Smooth muscle cell of the brain vasculature (primary cell): ENCODE measurements at places on chromosomes 2 and 18.

- no peak for DNase-seq
Measured at GRCh38 chr2:98134172-98135005, 47.4 kb downstream of the VWA3B start.

GRCh38 chr2:159616286-159616701 lies at the start of gene BAZ2B:
Gene BAZ2B (minus strand): TSS chr2:159616548. CDS start chr2:159478719, 137,829 bp downstream.
- DNase-seq: peak; percentile 52

DNA sequence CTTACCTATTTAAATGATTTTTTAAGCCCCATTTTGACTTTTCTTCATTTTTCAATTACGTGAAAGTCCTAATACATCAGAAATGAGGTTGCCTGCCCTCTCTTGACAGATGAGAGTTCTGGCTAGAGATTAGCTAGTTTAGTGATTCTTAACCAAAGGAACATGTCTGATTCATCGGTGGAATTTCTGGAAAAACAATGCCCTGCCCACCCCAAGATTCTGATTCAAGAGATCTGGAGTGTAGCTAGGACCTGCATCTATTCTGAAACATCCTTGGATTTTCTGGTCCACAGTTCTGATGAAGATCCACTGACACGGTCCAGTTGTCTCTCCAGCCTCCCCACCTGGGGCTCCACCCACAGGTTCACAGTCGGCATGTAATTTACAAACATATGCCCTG lies 111.2 kb downstream of the KLF7 start:
- no peak for DNase-seq

GRCh38 chr2:203412546-203413331 lies 84.5 kb downstream of the ABI2 start:
- DNase-seq: no peak

- DNase-seq: no peak
Measured at GRCh38 chr18:23966909-23967308, 47.6 kb upstream of the TTC39C start.

GRCh38 chr2:40820319-40820718 lies 368.4 kb upstream of the SLC8A1 start:
- no peak for DNase-seq

GRCh38 chr2:10753156-10753555 lies 31.7 kb downstream of the ATP6V1C2 start:
- DNase-seq: no peak

- no peak for DNase-seq
Measured at GRCh38 chr2:102066554-102066953, 74.8 kb downstream of the IL1R2 start.

- no peak for DNase-seq
Measured at GRCh38 chr2:11615209-11615608, 54.8 kb downstream of the NTSR2 start.

DNA sequence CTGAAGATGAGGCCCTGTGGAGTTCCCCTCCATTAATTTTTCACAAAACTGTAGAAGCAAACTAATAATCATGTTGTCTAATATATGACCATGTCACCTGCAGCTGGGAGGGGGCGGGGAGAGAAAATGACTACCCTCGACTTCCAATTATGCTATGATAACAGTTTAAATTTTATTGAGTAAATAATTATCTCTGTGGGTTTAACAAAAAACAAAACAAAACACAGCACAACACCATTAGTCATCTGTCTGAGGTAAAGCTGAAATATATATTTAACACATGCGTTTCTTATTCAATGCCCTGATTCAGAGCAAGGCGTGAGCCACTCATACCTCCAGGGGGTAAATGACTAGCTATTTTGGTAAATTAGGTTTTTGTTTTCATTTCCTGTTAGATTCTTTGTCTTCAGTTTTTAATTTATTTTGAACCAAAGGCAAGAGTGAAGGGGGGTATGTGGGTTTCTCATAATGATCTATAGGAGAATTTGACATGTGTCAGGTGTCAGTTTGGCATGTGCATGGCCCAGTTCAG lies 77.4 kb upstream of the ZCCHC2 start:
- DNase-seq: no peak

GRCh38 chr18:49967171-49967570 lies 153.8 kb upstream of the ACAA2 start:
- no peak for DNase-seq

DNA sequence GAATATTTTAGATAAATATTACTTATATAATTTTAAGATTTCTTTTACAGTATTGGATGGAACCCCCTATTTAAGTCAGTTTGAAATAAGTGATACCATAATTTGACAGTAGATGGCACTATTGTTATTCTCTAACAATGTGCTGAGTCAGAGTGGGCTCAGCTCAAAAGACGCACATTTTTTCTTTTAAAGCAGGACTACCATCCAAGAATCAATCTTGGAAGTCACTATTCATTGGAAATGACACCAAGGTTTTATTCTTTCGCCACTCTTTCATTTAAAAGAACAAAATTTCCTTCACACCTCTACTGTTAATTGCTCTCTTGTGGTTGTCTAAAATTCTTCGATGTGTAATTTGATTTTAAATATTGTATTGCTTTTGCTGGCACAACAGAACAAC lies 32.6 kb upstream of the SPAG16 start:
- DNase-seq: peak; percentile 64

- no peak for DNase-seq
Measured at GRCh38 chr2:696999-697627, 19.9 kb upstream of the TMEM18 start.

DNA sequence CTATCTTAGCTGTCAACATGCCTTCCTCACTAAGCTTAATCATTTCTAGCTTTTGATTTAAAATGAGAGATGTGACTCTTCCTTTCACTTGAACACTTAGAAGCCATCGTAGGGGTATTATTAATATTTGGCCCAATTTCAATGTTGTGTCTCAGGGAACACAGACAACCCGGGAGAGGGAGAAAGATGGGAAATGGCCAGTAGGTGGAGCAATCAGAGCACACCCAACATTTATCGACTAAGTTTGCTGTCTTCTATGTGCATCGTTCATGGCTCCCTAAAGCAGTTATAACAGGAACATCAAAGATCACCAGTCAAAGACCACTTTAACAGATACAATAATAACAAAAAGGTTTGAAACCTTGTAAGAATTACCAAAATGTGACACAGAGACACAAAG lies 110.2 kb downstream of the OLA1 start:
- no peak for DNase-seq

- no peak for DNase-seq
Measured at GRCh38 chr18:9709304-9709877, 1.3 kb downstream of the RAB31 start.

DNA sequence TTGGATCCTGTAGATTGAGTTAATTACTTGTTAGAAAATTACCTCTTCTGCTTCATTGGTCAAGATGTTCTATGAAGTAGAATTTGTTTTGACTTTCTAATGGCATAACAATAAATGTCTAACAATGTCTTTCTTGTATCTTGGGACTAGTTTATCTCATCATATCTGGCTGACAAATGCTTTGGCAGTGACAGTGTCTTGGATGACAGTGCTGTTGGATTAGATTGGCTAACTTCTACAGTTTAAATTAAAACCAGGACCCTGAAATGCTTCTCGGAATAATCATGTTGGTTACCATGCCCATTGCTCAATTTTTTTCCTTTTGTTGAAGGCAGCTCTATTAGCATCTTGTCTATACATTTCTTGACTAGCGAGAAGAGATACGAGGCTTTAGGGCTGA lies 176.9 kb downstream of the PARD3B start:
- DNase-seq: no peak

DNA sequence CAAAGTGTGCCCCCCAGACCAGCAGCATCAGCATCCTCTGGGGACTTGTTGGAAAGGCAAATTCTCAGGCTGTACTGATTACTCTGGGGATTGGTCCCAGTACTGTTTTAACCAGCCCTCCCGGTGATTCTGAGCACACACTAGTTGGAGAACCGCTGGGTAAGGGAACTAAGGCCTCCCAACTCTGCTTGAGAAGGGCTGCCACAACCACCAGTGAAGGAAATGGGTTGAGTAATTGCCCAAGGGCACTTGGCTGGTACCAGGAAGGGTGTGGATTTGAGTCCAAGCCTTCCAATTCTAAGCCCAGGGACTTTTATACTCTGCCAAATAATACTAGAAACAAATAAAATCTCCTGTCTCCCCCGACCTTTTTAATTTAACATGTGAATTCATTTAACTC lies 219.9 kb downstream of the SETBP1 start:
- DNase-seq: no peak

DNA sequence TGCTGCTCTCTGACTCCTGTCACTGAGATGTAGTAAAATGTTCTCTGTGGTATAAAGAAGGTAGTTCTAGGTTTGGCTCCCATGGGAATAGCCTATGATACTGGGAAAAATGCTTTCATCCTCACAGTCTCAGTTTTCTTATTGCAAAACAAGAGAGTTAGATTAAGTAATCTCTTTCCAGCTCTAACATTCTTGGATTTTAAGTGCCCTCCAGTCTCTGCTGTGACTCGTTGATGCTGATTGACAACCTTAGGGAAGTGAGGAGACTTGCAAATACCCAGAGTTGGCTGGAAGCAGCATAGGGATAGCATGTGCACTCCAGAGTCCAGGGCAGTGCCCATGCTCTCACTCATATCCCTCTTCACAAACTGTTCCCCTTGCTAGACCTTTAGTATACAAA lies 534.9 kb downstream of the SLC4A3 start:
- no peak for DNase-seq
